Muscle of arm (tissue), 14 donors: ENCODE measurements at places on chromosomes 6 and 20.

- DNase-seq, result no peak
Measured at GRCh38 chr20:3461911-3462677, 8.7 kb upstream of the ATRN start.

GRCh38 chr6:137497721-137498463 lies 3.7 kb upstream of the OLIG3 start:
- no peak for DNase-seq

DNA sequence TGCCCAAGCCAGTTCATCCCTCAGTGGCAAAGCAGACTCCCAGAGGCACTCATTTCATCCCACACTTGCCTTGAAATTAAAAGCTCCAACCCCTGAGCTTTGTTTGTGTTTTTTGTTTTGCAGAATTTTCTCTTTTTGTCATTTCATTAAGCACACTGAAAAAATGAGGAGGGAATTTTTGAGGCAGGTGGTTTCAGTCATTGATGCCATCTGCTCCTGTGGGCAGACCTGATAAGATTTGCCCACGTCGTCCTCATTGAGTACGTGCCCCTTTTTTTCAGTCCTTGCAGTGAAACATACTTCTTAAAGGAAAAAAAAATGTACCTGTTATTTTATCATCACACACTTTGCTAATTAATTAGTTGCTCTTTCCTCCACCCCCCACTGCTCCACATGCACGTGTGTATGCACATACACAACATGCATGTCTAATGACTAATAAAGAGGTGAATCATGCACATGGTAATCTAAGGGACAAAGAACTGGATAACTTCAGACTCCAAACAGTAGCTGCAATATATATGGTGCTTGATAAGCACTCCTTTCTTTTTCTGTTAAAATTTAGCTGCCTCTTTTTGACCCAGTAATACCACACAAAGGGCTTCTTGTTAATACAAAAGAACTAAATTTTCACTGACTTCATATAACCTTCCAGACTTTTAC lies 102.1 kb upstream of the TMEM181 start:
- no peak for DNase-seq

GRCh38 chr20:16828666-16829305 lies 80.6 kb downstream of the OTOR start:
- DNase-seq, result no peak

DNA sequence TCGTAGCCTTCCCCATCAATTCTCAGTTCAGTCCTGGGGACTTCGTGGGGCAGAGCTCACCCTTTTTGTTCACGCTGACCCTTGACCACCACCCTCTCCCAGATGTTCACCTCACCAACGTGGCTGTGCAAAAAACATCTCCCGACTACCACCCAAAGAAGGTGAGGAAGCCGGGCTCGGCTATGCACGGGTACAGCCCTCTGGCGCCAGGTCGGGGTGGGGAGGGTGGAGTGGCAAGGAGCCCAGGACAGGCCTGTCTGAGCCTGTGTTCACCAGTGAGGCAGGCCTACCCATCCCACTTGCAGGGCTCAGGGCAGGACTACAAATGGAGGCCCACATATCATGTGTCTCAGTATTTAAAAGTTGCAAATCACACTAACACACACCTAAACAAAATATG lies 18.1 kb downstream of the PDRG1 start:
- no peak for DNase-seq

DNA sequence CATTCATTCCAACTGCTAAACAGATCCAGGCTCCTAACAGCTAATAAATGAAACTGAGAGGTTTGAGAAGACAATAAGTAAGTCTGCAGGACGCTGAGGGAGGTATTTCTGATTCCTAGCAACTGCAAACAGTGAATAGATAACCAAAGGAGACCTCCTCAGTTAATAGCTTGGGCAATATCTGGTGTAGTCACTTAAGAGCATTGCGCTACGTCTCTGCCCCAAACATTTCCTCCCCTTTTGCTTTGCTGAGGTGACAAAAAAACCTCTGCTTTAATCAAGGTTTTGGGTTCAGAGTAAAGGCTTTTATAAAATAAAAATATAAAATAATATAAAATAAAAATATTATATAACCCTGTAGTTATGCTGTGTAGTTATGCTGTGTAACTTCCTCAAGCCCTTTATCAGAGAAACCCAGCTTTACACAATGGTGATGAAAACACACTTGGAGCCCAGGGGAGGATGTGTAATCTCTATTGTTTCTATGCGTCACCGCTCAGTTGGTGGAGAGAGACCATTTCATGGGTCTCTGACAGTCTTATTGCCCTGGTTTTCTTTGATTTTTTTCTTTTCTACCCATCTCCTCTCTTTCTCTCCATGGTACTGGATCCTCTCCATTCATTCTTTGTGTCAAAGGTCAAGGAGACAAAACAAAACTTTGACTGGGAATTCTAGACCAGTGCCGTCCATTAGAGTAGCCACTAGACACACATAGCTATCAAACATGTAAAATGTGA lies 18.9 kb upstream of the CALHM5 start:
- DNase-seq, result no peak

- DNase-seq, result no peak
Measured at GRCh38 chr6:52087498-52087999, at the start of gene PKHD1. PKHD1 (minus strand) TSS chr6:52087613; CDS start chr6:52084933, 2,680 bp downstream.

DNA sequence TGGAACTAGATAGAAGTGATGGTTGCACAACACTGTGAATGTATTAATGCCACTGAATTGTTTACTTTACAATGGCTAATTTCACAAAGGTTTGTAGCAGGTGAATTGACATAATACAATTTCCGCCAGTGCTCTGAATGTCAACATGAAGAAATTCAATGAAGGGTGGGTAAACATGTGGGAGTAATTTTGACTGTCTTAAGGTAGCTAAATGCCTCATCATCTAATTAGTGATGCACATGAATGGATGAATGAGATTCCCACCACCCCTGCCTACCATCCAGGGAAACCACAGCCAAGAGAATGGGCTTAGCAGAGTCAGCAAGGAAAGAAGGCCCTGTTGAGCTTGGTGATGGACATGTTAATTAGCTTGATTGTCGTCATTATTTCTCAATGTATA lies 275.3 kb downstream of the ALDH8A1 start:
- no peak for DNase-seq

DNA sequence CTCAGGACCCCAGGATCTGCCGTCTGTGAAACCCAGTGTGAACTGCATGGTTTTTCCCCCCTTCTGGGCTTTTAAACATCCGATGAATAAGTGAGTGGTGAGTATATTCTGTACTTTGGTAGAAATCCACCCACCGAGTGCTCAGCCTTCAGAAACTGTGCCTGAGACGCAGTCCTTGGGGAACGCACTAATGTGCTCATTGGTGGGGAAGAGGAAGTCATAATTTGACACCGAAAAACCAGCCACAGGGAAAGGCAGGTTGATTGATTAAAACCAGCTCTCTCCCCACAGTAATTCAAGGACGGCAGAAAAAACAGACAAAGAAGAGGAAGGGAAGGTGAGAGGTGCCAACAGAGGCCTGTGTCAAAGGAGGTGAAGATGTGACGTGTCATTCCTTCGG lies 21.7 kb downstream of the EDN3 start:
- DNase-seq, result no peak

DNA sequence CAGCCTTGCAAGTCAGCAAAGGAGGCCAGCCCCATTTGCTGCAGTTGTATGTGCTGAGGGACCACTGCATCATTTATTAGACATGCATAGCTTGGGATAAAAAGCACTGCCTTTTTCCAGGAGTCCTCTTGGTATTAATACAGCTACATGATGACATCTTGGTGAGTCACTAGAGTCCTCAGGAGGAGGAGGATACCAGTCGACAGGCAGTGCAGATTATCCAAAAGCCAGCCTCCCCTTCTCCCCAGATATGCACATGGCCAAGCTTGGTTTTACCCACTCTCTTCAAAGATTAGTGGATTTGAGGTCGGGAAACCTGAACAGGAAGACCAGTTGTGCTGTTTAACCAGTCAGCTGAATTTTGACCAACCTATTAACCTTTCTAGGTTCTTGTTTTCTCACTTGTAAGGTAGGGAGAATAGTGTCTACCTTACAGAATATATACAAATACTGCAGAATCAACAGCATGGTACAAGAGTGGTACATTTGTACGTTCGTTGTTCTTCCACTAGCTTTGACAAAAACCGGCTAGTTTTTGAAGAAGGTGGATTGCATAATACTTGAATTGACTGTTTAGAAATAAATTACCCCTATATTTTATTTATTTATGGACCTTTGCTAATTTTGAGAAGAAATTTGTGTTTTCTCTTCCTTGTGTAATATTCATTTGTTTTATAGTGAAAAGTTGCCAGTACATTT lies 31.9 kb downstream of the VAPB start:
- no peak for DNase-seq

- no peak for DNase-seq
Measured at GRCh38 chr20:23534801-23535593, 33.3 kb downstream of the CST9L start.

DNA sequence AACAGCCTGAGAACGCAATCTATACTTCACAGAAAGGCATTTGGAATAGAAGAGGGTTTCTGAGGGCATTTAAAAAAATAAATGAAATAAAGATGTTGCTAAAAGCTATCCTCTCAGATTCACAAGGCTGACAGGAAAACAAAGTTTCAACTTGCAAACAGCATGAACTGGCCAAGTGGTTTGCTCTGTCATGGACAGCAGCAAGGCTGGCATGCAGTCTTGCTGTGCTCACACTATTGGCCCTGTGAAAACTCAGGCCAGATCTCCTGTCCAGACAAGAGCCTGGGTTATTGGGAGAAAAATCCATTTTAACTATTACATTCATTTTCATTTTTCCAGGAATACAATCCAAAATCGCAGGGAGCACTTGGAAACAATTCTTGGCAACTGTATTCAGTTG lies 506.2 kb upstream of the SLC35B3 start:
- DNase-seq, result peak; percentile 11

GRCh38 chr6:106005013-106005412 lies 81.1 kb upstream of the PRDM1 start:
- DNase-seq, result no peak

GRCh38 chr20:62481425-62482145 lies 5.8 kb upstream of the GATA5 start:
- peak; percentile 30 for DNase-seq

DNA sequence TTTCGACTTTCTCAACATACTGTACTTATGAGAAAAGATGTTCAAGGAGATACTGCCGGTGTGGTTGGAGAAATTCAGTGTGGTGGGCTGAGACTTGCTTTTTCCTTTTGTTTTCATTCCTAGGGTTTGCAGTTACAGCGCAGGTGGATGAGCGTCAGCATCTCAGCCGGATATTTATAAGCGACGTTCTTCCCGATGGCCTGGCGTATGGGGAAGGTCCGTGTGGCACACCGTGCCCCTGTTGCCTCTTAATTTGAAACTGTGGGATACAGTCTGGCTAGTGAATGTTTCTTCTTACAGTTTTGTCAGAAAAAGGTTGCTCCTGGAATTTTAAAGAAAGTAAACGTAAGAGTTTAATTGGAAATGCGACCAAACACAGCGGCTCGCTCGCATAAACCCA lies 81.7 kb upstream of the CLDN20 start:
- no peak for DNase-seq

- DNase-seq, result no peak
Measured at GRCh38 chr6:112863753-112864152, 516.6 kb downstream of the RFPL4B start.

DNA sequence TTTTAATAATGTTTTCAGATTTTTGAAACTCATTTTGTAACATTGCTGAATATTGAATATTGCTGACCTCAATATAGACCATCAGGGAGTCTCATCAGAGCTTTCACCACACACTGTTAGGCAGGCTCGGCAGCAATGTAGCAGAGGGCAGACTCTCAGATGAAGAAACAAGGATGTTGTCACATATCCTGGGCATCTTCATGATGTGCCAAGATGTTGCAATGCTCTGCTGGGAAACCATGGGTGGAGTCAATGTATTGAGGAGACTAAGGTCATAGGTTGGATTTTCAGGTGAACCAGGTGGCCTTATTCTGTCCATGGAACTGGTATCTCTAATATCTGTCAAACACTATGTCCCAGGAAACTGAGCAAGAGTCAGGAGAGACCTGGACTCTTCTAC lies 27.3 kb downstream of the NR2E1 start:
- DNase-seq, result no peak

DNA sequence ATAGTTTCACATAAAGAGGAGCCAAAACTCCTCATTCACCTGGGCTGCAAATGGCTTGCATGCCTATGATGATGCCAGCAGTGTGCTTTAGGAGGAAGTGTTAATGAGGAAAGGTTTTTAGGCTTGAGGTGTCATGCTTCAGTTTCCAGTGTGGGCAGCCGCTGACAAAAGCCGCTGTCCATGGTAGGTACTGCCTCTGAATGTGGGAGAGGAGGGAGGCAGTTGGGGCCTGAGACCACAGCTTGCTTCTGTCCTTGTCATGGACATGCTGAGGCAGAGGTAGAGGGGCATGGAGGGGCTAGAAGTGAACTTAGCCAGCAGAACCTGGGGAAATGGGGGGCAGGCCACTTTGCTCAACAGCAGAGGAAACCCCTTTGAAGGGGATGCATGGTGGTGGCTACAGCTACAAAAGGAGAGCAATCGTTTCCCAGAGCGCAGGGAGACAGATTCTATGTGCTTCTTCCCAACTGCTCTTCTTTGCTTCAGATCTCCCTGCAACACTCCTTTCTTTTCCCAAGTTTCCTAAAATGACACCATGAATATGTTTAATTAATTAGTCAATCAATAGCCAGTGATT lies 372.1 kb upstream of the CNR1 start:
- DNase-seq, result peak; percentile 19

DNA sequence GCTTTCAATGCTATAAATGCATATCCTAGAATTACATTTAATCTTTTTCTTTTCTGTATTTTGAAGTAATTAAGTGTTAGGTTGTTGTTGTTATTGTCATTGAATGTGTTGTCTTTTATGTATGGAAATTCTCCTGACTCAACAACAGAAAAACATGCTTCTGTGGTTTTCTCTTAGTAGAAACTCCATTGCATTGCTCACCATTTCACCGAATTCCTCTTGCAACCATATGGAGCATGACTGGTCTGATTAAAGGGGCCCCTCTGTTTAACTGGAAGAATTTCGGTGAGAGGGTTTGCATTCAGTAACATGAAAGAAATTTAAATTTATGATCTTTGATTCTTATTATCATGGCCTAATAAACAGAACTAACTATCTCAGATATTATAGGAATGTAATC lies 454.3 kb upstream of the JARID2 start:
- no peak for DNase-seq

- no peak for DNase-seq
Measured at GRCh38 chr6:149254253-149254652, 63.3 kb upstream of the TAB2 start.

DNA sequence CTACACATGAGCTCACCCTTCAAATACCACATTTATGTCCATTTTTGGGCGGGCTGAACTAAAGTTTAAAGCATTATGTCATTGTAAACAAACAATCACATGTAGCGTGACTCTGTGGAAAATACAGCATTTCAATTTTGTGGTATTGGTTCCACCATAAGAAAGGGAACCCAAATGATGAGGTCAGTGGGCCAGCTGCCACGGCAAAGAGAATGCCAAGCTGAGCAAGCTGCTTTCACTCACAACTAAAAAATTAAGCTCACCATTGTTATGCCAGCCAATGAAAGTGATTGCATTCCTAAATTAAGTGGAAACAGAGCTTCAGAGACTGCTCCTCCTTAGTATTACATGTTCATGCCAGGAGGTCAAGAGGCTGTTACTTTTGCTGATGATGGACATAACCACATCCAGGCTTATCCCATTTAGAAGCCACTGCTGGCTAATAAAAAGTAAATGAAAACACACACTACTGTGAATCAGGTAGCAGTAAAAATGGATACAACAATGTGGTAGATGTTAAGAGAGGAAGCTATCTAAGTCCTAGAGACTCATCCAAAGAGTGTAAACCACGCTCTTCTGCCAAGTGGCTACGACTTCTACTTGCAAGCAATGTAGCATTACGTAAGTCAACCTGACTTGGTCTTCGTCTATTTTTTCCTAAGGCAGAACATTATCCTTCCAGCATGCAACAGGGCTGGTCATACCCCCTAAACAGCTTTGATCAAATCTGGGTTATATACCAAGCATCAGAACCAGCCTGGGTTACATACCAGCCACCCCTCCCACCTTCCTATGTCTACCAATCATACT lies 164.8 kb downstream of the BACH2 start:
- DNase-seq, result peak; percentile 63
